Activated CD4-positive, alpha-beta memory T cell treated with anti-CD3 and anti-CD28 coated beads, Interleukin-2, amount 10 ng/mL, durations not matched to agents 7 days and 5 days (primary cell): ENCODE measurements at places on chromosomes 3 and 15. TPM values are rescaled to one million over a fixed set of nuclear protein-coding genes. Genes with fewer than 3 reads are reported as not detected.

GRCh38 chr15:81887912-81888311 is 157.9 kb downstream of the MEX3B start:
- DNase-seq, result no peak

GRCh38 chr3:37149257-37149656 is 25.1 kb downstream of the LRRFIP2 start:
- no peak for DNase-seq

DNA sequence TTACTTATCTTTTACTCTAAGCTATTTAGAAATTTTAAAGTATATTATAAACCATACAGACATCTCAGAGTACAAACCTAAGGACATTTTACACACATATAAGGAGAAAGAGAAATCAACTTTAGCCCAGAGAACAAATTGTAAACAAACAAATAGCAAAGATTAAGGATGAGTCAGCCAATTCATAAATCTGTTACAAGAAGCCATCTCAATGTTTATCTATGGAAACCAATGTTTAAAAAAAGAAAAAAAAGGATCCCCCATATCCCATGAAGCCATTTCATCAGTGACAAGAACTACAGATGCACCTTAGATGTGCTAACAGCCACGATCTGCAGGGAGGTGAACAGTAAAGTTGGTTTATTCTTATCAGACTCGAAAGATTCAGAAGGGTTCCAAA is 437.1 kb downstream of the SHQ1 start:
- no peak for DNase-seq

DNA sequence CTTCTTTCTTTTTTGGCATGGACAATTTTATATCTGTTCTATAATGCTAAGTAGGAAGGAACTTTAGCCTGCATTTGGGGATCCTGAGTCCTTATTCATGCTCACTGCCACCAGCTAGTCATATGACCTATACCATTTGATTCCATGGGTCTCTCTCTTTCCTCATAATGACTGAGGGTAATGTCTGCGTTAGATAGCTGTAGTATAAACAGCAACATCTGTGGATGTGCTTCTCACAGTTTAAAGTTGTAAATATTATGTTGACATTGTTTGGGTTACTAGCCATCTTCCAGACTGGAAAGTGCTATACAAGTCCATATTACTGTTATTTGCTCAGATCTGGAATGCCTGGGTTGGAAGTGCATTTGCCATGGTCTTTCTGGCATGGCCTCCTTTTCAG is 274.9 kb upstream of the SEMA6D start:
- no peak for DNase-seq

GRCh38 chr3:191438150-191438814 is 22.7 kb upstream of the PYDC2 start:
- DNase-seq, result no peak

GRCh38 chr15:78969687-78970349 is 25.0 kb upstream of the CTSH start:
- no peak for DNase-seq

Gene CDHR4
- not detected for total RNA-seq
